ENCODE measurements at places on chromosomes 4 and X.

- DNase-seq, result no peak
Observed at GRCh38 chrX:2697741-2698299, 6.7 kb downstream of the CD99 start.

DNA sequence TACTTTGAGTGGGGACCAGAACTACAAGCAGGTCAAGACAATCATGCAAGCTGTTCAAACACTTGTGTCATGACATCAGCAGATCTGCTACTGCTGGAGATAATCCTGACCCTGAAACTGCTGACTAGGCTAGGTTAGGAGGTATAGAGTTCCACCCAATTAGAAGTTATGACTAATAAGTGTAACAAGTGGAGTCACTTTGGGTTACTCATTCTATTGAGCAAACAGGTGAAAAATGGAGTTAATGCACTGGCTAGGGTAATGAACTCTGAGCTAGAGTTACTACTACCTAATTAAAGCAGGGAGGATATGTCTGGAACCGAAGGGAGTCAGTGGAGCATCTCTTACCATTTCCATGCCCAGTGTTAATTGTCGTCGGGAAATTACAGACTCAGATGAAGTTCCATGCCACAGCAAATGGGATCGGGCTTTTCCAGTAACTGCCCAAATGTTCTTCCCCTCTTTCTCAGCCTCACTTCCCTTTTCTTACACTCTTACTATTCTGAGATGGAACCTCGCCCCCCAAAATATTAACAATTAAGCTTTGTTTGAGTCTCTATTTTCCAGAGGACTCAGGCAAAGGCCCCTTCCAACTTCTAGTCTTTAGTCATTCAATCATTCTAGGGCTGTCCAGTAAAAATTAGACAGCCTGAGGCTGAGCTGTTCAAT is 19.8 kb upstream of the MANBA start:
- no peak for DNase-seq

DNA sequence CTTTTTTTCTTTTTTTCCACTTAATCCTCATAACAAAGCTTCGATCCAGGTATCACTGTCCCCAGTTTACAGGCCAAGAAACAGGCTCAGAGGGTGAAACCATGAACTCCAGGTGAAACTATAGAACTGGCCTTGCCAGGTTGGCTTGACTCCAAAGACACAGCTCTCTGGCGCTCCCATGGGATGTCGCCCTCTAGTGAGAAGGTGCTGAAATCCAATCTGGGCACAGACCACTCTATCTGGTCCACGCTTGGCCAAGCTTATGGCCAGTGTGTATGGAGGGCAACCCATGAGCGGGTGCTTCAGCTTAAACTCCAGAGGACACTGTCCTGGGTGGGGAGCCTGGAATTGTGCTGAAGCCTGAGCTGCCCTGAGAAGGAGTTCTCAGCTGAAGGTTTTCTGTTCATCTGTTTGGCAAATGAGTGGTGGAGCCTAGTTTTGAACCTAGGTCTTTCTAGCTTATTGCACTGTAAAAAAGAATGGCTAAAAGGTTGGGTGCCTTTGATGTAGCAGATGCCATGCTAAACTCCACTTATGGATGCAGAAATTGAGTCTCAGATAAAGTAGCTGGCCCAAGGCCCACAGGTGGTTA is 70.5 kb downstream of the SEL1L3 start:
- DNase-seq, result no peak

DNA sequence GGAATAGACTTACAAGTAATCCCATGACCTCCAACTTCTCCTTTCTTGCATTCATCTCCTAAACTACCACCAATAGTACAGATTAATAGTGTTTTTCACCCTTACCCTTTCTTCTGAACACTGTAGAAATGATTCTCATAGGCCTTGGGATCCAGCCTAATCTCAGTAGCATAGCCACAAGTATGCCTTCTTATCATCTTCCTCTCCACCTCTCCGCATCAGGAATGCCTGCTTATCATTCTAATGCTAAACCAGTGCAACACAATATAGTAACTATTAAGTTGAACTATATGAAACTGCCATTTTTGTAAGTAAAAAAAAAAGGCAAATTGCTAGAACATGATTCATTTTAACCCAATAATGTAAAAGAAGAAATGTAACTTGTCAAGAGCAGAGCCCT is 79.5 kb upstream of the IL2 start:
- DNase-seq, result no peak

GRCh38 chr4:141026900-141027299 is 106.4 kb downstream of the RNF150 start:
- DNase-seq, result no peak

DNA sequence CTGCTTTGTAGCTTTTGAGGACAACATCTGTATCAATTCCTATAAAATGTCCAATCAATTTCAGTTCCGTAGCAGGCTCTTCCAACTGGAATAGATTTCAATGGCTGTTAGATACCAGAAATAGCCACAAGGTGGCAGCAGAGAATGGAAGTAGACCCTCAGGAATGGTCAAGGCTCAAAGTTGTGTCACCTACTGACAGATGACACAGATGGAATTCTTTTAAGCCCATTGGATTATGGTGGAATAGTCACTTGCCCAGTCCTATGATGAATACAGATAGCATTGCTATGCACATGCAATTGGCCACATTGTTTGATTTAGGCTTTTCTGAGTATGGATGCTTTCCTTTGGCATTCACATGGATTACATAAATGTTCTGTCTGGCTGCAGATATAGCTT is 130.4 kb upstream of the RADX start:
- DNase-seq, result peak; percentile 28

All from stimulated activated CD4-positive, alpha-beta T cell treated with anti-CD3 and anti-CD28 coated beads, Interleukin-15, amount 100 ng/mL, for 48 hours (primary cell).